ENCODE measurements at places on chromosomes 2 and 18.

- DNase-seq, result no peak
These were observed 113.7 kb downstream of the TTC27 start for GRCh38 chr2:32741575-32741974.

- DNase-seq, result no peak
These were observed 94.7 kb upstream of the CDC42EP3 start for GRCh38 chr2:37766106-37766505.

DNA sequence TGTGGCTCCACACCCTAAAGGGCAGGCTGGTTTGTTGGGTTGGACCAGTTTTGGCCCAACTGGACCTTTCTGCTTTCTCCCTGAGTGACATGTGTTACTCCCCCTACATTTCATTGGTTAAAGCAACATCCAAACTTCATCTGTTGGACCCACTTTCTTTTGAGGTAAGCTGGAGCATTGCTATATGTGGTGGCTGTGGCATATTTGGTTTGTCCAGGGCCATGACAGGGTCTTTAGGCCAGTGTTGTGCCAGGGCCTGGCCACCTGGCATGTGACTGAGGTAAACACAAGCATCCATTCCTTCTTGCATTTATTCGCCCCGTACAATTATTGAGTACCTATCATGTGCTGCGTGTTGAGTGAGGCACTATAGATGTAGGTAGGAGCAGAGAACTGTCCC is 36.8 kb upstream of the MARCO start:
- DNase-seq, result no peak

DNA sequence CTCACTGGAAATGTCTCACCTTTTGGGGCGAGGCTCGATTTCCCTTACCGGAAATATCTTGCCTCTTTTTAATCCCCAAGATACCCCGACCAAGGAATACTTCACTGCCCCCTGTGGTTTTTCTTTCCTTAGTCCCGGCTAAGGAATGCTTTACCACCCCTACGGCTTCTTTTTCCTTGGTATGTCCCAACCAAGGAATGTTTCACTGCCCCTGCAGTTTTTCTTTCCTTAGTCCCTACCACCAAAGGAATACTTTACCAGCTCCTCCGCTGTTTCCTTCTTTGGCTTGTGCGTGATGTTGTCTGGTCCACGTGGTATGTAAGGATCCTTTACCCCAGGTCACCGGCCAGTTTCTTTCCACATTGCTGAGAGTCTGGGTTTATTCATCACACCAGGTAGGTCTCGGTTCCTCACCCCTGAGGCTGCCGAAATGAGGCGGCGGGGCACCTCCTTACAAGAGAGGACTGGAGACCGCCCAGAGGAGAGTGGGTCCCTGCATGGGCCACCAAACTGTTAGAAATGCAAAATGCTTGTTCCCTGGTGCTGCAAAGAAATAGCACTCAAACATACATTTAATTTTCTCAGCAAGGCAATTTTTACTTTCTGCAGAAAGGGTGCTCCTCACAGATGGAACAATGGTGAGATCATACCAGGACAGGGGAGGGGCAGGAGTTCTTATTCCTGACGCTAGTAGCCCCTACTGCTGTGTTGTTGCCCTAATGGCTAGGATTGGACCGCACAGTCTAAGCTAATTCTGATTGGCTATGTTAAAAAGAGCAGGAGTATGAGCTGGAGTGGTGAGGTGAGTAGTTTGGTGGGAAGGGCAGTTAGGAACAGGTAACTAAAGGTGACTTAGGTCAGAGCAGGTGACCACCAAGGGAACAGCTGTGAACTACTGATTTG is 33.4 kb upstream of the CLASP1 start:
- DNase-seq, result no peak

- no peak for DNase-seq
These were observed 545 bp downstream of the MPP4 start for GRCh38 chr2:201697899-201698298.

DNA sequence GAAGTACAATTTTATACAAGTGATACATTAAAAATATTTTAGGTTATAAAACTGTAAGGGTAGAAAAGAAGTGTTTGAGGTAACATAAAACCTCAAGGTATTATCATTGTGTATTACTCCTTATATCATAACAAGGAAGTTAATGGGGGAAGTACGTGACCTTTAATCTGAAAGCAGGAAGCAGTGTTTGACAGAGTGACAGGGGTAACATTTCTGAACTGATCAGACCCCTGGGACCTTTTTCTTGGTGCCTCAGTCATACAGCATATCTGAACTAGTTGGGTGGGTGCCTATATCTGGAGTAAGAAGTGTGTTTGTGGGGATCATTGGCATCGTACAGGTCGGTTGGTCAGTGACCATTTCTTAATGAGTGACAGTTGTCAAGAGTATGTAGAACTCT is 43.0 kb downstream of the MALT1 start:
- DNase-seq, result no peak

DNA sequence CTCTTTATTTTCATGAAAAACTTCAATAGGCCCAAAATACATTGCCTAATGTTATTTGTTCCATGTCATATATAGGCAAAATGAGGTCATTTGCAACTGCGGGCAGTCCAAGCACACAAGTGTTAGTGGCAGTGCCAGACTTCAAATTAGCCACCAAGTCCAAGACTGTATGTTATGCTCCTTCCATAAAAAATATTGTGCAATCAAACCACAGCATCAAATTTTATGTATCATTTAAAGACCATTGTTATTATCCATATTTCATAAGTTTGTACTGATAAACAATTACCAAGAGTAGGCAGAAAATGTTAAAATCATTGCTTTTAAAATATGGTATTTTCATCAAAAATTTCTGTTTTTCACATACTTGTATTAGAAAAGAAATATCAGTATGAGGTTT is 54.1 kb downstream of the XIRP2 start:
- no peak for DNase-seq

- no peak for DNase-seq
These were observed 20.5 kb downstream of the USP40 start for GRCh38 chr2:233546101-233546500.

- no peak for DNase-seq
These were observed 89.5 kb downstream of the CERS6 start for GRCh38 chr2:168545439-168546082.

GRCh38 chr2:145812165-145812554 is 1292.2 kb upstream of the ZEB2 start:
- no peak for DNase-seq

DNA sequence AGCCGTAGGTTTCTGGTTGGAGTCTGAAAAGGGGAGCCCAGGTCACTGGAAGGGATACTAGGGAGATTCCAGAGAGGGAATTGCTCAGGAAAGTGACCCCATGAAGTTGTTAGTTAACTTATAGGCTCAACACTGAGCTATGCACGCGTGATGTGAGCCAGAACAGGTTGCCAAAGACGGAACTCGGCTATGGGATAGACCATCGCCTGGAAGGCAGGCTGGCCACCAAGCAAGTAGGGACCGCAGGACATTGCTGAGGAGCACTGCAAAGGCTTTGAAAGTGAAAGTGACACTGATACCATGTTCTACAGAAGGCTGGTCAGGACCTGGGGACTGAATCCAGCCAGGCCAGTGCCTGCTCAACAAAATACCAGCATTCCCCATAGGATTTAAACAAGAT is 7.3 kb downstream of the FARP2 start:
- no peak for DNase-seq

- no peak for DNase-seq
These were observed 344.6 kb downstream of the ARHGAP15 start for GRCh38 chr2:143473820-143474219.

DNA sequence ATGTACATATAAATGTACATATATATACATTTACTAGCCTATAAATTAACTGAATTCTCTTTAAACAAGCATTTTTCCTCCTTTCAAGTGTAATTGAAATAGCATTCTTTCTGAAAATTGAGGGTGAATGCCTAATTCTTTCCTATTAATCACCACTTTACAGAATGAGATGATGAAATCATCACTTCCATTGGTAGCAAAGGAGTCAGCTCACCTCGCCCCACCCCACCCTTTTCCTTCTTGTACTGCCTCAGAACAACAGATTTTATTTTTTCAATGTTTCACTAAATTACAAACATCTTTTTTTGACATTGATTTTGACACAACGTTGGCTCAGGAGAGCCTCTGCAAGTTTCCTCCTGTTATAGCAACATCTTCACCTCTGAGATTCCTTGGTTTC is 181.9 kb upstream of the CDH7 start:
- DNase-seq, result no peak

GRCh38 chr2:113012436-113013335 is 7.4 kb downstream of the IL36A start:
- no peak for DNase-seq

DNA sequence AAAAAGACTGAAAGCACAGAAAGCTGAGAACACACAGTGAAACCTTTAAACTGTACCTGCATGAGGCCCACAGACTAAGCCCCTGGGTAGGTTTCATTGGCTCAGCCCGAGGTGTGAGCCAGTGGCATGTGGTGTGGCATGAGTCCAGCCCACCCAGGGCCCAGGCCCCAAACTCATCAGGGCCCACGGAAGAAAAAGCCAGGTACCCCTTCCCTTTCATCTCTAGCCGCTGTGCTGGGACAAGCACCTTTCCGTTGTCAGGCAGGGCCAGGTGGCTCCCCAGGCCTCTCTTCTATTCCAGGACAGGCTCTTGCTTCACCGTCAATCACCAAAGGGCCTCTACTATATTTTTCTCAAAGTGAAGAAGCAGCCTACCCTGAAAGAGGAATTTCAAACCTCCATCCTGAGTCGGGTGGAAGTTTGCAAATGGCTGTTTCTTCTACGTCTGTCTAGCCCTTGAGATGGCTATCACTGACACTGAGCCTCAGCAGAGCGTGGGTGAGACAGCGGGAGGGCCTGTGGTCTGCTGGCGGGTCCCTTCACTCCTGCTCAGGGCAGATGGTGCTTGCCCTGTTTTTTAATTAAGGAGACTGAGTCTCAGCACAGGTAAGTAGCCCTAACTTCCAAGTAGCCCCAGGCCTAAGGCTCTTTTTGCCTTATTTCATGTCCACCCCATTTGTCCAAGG is 8.6 kb downstream of the DNAJB2 start:
- DNase-seq, result peak; percentile 44

DNA sequence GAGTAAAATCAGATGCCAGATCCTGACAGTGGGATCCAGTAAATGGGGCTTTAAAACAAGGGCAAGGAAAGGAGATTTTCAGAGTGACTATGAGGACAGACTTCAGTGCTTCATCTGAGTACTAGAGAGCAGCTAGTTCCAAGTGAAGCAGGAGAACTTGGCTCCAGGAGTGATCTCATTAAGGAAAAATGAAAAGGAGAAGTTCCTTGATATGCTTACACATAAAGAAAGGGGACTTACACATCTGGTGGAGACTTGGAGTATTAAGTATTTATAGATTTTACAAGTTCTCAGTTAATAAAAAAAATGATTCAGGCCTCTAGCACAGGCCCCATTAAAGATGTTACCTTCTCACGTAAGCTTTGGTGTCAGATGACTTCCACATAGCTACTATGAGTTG is 105.8 kb downstream of the ICOS start:
- DNase-seq, result no peak

DNA sequence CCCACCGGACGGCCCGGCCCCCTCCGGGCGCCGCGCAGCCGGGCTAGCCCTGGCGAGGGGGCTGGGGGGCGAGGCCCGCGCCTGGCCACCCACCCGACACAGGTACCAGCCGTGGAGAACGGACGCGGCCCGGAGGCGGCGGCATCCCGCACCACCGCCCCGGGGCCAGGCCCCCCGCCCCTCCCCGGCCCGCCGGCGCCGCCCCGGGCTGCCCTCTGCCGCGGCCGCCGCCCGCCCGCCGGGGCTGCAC is 405 bp downstream of the SOS1 start:
- DNase-seq, result no peak

DNA sequence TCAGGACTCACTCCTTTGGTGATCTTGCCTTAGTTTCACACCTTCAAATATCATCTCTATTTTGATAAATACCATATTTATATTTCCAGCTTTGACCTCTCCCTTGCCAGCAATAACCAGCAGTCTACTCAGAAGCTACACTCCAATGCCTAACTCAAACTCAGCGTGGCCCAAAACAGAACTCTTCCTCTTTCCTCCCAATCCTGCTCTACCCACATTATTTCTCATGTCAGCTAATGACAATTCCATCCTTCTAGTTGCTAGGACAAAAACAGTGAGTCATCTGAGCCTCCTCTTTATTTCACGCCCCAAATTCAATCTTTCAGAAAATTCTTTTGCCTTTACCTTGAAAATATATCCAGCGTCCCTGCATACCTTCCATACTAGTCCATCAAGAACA is 23.5 kb downstream of the CYRIA start:
- DNase-seq, result no peak

GRCh38 chr2:182924306-182924705 is 57.9 kb upstream of the FRZB start:
- no peak for DNase-seq

GRCh38 chr2:109162999-109163398 is 34.0 kb downstream of the SH3RF3 start:
- peak; percentile 72 for DNase-seq

GRCh38 chr2:225274751-225275150 is 124.8 kb upstream of the NYAP2 start:
- DNase-seq, result no peak

GRCh38 chr2:172782506-172783164 is 47.0 kb downstream of the RAPGEF4 start:
- DNase-seq, result no peak

DNA sequence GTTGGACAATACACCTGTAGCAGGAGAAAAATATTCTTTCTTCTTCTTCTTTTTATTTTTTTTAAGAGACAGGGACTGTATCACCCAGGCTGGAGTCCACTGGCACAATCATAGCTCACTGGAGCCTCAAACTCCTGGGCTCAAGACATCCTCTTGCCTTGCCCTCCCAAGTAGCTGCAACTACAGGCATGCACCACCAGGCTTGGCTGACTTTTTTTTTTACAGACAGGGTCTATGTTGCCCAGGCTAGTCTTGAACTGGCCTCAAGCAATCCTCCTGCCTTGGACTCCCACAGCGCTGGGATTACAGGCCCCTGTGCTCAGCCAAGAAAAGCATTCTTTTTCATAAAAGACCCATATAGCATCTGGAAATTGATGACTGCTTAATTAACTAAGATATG is 17.1 kb upstream of the ARHGAP28 start:
- no peak for DNase-seq

- no peak for DNase-seq
These were observed 122.1 kb upstream of the FOSL2 start for GRCh38 chr2:28270456-28271152.

GRCh38 chr2:102051692-102052277 is 60.0 kb downstream of the IL1R2 start:
- no peak for DNase-seq

Measured in sciatic nerve (tissue), 2 donors.